ENCODE measurements at places on chromosomes 1 and 21.

- peak; percentile 73 for DNase-seq
Observed at GRCh38 chr1:185439727-185440415, 122.8 kb upstream of the IVNS1ABP start.

DNA sequence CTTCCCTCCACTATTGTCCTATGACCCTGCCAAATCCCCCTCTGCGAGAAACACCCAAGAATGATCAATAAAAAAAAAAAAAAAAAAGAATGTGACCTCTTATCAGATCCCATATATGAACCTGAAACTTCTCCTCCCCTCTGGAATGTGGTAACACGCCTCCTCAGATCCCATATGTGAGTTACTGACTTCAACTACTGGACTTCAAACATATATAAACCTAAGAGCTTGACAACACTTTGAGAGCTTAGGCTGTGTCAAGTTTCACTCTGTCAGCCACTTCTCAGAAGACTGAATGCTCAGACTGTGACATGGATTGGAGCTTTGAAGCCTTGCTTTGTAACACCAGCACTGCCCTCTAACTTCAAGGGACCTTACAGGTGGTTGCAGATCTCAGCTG is 148.4 kb downstream of the COP1 start:
- DNase-seq, result no peak

DNA sequence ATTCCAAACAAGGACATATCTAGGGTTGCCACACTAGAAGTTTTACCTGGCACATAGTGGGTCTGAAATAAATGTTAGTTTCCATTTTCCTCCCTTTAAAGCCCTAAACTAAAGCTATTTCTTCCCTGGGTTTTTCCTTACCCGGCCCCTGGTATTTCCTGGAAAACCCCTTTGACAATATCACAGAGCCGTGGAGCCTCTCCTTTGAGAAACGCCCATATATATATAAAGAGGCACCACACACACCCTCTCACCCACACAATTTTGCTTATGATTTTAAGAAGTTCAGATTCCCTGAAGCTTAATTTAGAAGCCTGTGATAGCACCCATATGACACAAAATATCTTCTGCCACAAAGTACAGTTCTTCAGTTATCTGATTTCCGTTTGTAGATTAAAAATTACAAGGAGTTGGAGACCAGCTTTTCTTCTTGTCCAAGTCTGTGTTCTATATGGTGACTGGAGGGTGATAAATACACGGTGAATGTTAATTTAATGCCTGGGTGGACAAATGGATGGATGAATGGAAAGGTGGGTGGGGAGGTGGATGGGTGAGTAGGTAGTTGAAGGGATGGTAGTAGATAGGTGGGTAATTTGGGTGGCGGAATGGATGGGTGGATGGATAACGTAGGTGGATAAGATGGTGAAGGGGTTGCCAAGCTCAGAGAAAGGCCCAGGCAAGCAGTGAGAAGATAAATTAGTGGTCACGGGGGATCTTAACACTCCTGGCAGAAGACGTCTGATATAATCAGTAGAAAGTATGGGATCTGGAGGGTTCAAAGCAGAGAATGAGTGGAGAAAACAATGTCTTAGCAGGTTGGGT is 154.4 kb upstream of the FGGY start:
- no peak for DNase-seq

- no peak for DNase-seq
Observed at GRCh38 chr1:10675813-10676212, 120.6 kb downstream of the CASZ1 start.

- peak; percentile 85 for DNase-seq
Observed at GRCh38 chr1:38046884-38047602, 450 bp upstream of the POU3F1 start.

GRCh38 chr1:170590921-170591705 is 59.1 kb downstream of the GORAB start:
- no peak for DNase-seq

- DNase-seq, result no peak
Observed at GRCh38 chr21:34557261-34557660, 45.3 kb upstream of the KCNE1 start.

DNA sequence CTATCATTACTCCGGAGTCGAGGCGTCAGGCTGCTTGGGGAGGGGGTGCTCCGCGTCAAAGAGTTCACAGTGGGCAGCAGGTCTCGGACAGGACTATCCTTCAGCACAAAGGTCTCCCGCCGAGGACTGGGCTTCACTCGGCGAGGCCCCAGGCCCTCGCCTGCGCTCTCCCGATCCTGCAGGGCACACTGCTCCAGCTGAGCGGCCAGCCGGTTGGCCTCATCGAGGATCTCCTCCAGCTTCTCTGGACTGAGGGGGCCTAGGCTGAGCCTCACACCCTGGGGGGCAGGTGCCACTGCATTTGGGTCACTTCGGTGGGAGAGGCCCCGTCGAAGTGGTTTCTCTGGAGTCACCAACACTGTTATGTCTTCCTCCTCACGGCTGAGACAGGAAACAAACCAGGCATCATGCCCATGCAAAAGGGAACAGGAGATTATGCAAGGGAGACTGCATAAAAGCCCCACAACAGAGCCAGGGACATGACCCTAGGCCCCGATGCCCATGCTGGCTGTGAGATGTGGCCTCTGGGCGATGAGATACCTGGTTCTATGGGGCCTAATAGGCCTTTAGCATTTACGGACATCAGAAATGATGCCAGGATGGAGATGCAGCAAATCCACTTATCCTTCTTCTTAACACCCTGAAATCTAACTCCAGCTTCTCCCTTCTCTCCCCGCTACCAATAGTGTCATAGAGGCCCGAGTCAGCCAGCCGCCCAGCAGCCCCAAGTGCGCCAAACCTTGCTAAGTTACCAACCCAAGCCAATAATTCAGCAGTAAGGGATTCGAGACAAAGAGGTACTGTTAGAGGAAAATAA is 1.1 kb downstream of the PSRC1 start:
- no peak for DNase-seq

DNA sequence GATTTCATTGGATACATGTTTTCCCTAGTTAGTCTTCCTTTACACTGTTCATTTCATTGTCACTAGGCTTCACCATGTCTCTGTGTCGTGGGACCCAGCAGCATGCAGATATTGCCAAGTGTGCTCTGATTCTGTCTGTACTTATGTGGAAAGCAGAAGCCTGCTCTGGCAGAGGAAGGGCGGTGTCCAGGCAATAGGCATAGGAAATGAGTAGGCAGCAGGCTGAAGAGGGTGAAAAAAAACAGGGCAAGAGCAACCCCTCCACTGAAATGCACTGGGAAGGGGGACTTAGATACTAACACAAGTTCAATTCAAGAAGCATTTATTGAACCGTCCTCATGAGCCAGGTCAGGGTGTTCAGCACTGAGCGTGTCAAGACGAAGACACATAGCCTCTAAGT is 85.2 kb upstream of the VAV3 start:
- DNase-seq, result no peak

GRCh38 chr1:201363467-201363866 is 14.0 kb downstream of the TNNT2 start:
- DNase-seq, result no peak

DNA sequence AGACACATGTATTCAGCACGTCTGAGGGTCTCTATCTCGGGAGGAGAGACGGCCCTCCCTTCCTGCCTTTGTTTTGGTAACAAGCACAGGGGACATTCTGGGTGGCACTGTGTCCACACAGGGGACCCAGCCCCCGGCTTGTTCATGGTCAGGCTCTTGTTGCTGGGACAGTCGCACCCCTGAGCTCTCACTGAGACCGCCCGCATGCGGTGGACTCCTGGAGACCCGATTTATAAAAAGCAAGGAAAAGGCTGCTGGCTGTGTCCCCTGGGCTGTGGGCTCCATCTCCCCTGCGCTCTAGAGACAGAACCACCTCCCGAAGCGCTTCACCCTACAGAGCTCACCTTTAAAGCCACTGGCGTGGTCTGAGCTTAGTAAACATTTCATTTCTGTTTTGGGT is 103.4 kb downstream of the WDR4 start:
- no peak for DNase-seq

DNA sequence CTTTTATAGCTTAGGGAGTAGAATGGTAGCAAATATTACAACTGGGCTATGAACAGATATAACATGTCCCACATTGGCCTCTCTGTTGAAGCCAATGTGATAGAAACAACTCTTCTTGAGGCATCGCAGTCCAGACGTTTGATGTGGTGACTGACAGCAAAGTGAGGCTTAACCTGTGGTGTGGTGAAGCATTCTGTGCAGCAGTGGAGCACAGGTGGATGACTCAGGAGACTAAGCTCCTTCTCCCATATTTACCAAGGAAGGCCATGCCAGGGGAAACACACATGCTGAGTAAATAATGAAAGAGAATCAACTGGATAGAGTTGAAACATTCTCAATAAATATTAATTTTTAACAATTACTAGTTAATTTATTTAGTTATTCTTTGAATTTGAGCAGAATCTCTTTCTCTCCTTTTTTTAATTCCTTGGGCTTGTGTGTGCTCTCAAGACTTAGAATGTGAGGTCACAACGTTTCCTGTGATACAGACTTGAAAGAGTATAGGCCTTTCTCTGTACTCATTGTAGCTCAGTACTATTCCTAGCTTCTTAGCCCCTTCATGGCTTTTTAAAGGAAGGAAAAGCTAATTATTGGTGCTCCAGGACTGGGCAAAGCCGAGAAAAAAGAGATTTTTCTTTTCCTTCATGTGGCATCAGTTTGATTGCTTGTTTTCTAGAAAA is 17.6 kb downstream of the CRB1 start:
- no peak for DNase-seq

DNA sequence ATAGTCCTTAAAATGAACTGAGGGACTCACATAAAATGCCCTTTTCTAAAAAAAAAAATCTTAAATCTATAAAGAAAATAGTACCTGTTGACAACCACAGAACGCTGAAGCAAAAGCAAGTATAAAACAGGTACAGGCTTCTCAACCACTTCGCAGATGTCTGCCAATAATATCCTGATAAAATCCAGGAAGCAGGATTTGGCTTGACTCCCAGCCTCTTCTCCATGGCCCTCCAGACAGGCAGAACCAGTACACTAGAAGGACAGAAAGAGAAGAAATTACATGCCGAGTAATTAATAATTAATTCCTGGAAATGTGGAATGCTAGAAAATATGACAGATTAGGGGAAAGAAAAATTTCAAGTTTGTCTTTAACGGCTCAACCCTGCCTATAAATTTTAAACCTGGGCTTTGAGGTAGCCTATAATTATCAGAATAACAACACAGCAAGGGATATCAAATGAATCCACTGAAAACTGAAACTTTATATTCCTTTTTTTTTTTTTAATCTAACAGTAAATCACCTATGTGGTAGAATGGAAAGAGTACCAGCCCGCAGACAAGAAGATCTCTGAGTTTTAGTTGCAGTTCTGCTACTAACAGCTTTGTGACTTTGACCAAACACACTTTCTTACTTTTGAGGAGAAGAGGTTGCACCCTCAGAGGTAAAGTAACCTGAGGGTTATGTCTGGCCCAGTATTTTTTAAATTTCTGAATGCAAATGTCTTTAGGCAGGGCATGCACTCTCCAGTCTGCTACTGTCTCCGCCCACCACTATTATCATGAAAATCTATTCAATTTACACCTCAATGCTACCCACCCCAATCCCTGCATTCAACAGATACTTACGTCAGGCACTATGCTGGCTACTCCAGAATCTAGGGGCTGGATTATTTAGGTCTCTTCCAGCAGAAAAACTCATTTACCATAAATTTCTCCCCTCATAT is 2.7 kb downstream of the KIAA0319L start:
- DNase-seq, result no peak

DNA sequence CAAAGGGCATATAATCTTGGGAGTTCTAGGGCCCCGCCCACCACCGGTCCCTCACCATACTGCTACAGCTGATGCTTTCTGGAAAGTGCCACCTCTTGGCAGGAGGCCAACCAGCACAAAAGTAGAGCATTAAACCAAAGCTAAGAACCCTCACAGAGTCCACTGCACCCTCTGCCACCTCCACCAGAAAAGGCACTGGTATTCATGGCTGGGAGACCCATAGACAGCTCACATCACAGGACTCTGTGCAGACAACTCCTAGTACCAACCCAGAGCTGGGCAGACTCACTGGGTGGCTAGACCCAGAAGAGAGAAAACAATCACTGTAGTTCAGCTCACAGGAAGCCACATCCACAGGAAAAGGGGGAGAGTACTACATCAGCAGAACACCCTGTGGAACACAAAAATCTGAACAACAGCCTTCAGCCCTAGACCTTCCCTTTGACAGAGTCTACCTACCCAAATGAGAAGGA is 10.8 kb downstream of the THEM4 start:
- DNase-seq, result no peak

DNA sequence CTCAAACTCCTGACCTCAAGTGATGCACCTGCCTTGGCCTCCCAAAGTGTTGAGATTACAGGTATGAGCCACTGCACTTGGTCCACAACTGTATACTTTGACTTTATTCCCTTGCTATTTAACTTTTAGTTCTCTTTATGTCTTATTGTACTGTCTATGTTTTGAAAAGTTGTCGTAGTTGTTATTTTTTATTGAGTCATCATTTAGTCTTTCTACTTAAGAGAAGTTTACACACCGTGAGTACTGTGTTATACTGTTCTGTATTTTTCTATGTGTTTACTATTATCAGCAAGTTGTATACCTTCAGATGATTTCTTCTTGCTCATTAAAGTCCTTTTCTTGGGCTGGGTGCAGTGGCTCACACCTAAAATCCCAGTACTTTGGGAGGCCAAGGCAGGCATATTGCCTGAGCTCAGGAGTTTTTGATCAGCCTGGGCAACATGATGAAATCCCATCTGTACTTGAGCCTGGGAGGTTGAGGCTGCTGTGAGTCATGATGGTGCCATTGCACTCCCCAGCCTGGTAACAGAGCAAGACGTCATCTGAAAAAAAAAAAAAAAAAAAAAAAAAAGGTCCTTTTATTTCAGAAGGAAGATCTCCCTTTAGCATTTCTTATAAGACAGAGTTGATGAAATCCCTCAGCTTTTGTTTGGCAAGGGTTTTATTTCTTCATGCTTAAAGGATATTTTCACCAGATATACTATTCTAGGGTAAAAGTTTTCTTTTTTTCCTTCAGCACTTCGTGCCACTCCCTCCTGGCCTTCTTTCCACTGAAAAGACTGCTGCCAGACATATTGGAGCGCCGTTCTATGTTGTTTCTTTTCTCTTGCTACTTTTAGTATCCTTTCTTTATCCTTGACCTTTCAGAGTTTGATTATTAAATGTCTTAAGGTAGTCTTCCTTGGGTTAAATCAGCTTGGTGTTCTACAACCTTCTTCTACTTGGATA is 47.6 kb downstream of the TNFSF18 start:
- DNase-seq, result peak; percentile 8

DNA sequence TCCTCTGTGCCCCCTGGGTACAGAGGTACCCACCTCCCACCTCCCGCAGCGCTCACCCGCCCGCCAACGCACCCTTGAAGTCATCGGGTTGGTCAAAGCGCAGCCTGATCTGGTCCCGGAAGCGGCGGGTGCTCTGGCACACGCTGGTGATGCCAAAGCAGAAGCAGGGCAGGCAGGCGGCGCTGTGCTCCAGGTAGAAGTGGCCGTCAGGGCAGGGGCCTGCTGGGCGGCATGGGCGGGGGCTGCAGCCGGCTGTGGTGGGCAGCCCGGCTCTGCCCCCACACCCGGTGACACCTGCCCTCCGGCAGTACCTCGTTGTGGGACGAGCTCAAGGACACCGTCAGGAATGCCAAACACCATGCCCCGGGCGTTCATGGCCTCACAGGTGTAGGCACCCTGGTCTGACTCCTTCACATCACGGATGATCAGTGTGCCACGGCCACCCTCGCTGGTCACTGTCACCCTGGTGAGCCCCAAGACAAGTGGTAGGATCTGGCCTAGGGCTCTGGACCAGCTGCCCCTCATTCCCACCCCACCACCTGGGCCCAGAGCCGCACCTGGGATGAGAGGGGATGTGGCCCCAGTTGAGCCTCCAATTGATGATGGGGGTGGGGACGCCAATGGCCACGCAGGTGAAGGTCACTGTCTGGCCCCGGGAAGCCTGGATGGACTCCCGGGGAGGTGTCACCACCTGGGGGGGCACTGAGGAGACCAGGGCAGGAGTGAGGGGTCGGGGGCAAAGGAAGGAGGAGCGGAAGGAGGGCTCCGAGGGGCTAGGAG is 52.5 kb downstream of the HSPG2 start:
- no peak for DNase-seq
